ENCODE measurements at places on chromosomes 4 and X. TPM values are rescaled to one million over a fixed set of nuclear protein-coding genes. Genes with fewer than 3 reads are reported as not detected.

The GRIA2 gene
- total RNA-seq, result not detected

- H3K27ac ChIP-seq, result no peak overlapping the region
- peaks cover 2% of the 10 kb centered on the region for H3K27me3 ChIP-seq
- DNase-seq, result no peak
- no peaks in the 10 kb centered on the region for H3K4me1 ChIP-seq
Observed at GRCh38 chr4:164935363-164935762, 42.1 kb downstream of the TRIM61 start.

The CDKL2 gene
- total RNA-seq, result 0.14 TPM

DNA sequence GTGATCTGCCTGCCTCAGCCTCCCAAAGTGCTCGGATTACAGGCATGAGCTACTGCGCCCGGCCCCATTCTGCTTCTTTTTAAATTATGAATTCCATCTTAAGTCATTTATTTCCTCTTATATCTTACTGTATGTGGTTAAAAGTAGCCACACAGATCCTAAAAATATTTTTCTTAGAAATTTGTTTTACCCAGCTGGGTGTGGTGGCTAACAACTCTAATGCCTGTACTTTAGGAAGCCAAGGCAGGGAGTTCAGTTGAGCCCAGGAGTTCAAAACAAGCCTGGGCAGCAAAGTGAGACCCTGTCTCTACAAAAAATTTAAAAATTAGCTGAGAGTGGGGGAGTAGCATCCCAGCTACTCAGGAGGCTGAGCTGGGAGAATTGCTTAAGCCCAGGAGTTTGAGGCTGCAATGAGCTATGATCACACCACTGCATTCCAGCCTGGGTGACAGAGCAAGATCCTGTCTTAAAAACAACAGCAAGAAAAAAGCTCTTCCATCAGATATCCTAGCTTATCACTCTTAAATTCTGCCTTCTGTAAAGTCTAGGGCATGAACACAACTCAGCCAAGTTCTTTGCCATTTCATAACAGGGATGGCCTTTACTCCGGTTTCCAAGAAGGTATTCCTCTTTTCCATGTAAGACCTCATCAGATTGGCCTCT is 15.1 kb upstream of the AFF1 start:
- H3K4me3 ChIP-seq, result no peak overlapping the region
- no peak for DNase-seq
- no peak overlapping the region for H3K27ac ChIP-seq
- no peaks in the 10 kb centered on the region for H3K36me3 ChIP-seq
- H3K27me3 ChIP-seq, result no peaks in the 10 kb centered on the region

The ASB12 gene
- not detected for total RNA-seq

DNA sequence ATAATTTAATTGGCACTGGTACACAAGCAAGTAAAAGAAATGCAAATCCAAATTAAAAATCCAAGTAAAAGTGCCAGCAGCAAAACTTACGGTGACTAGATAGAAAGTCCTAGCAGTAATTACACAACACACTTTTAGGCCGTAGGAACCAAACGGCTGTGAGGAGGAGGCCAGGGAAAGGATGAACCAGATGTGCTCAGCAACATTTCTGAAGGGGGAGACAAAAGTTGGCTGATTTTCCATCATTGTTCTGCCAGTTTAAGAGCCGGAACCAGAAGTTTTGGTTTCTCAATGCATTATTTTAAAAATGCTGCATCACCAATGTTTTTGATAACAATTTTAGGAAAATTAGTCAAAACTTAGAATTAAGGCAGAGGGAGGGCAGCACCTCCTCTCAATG is 68.7 kb upstream of the ENPP6 start:
- peaks cover 26% of the 10 kb centered on the region for H3K4me1 ChIP-seq
- no peak for DNase-seq
- H3K27me3 ChIP-seq, result no peaks in the 10 kb centered on the region

DNA sequence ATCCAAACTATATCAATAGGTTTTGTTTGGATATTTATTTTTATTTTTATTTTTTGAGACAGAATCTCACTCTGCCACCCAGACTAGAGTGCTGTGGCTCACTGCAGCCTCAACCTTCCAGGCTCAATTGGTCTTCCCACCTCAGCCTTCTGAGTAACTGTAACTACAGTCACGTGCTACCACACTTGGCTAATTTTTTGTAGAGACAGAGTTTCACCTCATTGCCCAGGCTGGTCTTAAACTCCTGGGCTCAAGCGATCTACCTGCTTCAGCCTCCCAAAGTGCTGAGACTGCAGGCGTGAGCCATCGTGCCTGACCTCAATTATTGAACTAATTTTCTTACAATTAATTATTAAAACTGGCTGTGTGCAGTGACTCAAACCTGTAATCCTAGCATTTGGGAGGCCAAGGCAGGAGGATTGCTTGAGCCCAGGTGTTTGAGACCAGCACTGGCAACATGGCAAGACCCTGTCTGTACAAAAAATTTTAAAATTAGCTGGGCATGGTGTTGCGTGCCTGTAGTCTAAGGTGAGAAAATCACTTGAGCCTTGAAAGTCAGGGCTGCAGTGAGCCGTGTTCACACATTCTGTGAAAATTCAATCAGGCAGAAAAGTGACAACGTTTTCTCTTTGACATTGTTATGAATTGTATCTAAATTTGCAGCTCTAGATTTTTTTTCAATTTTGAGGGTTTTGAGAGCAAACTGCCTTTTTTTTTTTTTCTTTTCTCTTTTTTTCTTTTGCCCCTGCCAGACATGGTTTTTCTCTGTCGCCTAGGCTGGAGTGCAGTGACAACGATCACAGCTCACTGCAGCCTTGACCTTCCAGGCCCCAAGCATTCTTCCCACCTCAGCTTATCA is 66.0 kb downstream of the UBE2K start:
- no peak for DNase-seq
- no peak overlapping the region for H3K27ac ChIP-seq
- H3K4me3 ChIP-seq, result no peak overlapping the region
- H3K27me3 ChIP-seq, result no peaks in the 10 kb centered on the region
- H3K36me3 ChIP-seq, result peaks cover 23% of the 10 kb centered on the region

- no peak for DNase-seq
- H3K36me3 ChIP-seq, result no peaks in the 10 kb centered on the region
- no peaks in the 10 kb centered on the region for H3K4me1 ChIP-seq
Observed at GRCh38 chrX:49767236-49767635, 61.9 kb upstream of the PAGE4 start.

DNA sequence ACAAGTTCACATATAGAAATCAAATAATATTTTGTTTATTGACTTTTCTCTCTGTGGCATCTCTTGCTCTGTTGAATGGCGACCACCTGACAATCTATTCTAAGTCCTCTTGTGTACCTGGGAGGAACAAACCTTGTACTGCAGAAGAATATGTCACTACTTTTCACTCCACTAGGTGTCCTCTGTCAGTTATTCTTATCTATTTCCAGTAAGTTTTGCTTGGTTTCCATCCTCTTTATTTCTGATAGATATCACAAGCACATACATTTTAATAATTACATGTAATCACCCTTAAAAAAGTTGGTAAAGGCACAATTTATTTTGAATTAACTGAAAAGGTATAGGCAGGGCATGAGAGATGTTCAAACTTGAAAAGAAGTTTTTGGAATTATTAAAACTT is 238.4 kb downstream of the SNCA start:
- no peak overlapping the region for H3K27ac ChIP-seq
- H3K4me3 ChIP-seq, result no peak overlapping the region
- no peaks in the 10 kb centered on the region for H3K27me3 ChIP-seq
- DNase-seq, result no peak
- no peaks in the 10 kb centered on the region for H3K4me1 ChIP-seq

The DUX4 gene
- not detected for total RNA-seq

The CXCL13 gene
- total RNA-seq, result 1.2 TPM

GRCh38 chr4:82057990-82058544 is 315.7 kb downstream of the HNRNPD start:
- no peaks in the 10 kb centered on the region for H3K4me1 ChIP-seq
- H3K4me3 ChIP-seq, result no peak overlapping the region
- DNase-seq, result no peak
- H3K36me3 ChIP-seq, result no peaks in the 10 kb centered on the region
- H3K27me3 ChIP-seq, result no peaks in the 10 kb centered on the region

DNA sequence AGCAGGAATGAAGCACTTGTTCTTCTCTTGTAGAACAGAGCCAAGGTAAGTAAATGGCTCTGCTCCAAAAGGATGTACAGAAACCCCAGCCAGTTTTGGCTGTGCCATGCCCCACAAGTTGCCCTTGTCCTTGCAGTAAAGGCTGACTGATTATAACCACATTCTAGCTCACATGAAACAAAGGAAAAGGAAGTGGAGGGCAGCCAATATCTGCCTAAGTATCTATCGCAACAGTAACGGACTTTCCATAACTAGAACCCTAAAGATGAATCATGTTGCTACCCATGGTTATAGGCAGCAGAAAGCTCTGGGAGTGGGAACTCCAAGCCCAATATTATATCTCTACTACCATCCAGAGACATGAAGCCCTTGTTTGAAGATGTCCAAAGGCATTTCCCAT is 95.7 kb downstream of the COMMD8 start:
- no peaks in the 10 kb centered on the region for H3K36me3 ChIP-seq
- no peak overlapping the region for H3K27ac ChIP-seq
- no peak overlapping the region for H3K4me3 ChIP-seq
- no peaks in the 10 kb centered on the region for H3K27me3 ChIP-seq
- H3K4me1 ChIP-seq, result no peaks in the 10 kb centered on the region

The NSDHL gene
- total RNA-seq, result 63.6 TPM

The DMP1 gene
- not detected for total RNA-seq

The DMRTC1B gene
- total RNA-seq, result not detected

GRCh38 chr4:99734583-99735322 is 77.1 kb upstream of the C4orf54 start:
- no peak for DNase-seq
- H3K4me1 ChIP-seq, result peaks cover 2% of the 10 kb centered on the region
- H3K4me3 ChIP-seq, result no peak overlapping the region
- no peaks in the 10 kb centered on the region for H3K36me3 ChIP-seq

The MAGEA4 gene
- total RNA-seq, result not detected

GRCh38 chr4:714087-714486 is 8.5 kb downstream of the PCGF3 start:
- no peaks in the 10 kb centered on the region for H3K4me1 ChIP-seq
- no peak overlapping the region for H3K27ac ChIP-seq
- no peaks in the 10 kb centered on the region for H3K27me3 ChIP-seq
- H3K4me3 ChIP-seq, result no peak overlapping the region
- no peak for DNase-seq

DNA sequence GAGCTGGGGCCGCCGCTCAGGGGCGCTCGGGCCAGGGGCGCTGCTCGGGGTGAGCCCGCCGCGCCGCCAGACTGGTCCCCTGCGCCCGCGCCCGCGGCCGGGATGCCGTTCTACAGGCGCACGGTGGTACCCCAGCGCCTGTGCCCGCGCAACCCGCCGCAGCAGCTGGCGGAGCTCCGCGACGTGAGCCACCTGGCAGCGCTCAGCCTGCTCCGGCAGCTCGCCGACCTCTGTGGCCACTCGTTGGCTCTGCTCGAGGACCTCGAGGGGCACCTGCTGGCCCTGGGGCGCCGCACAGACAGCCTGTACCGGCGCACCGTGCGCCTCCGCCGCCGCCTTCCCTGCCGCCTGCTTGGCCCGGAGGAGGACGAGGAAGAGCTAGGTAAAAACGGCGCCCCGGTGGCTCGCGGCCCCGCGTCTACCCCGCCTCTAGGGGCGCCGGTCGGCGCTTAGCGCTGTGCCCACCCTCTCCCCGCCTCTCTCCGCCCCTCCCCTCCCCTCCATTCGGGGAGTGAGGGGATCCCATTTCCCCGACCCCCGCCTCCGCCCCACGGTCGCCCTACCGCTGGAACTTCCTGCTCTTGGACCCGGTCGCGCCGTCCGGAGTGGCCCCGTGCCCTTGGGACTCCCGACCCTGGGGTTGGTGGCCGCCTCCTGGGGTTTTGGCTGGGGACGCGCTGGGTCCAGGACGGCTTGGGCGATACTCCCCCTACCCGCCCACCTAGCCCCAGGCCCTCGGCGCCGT is 513 bp downstream of the NHSL2 start:
- no peak overlapping the region for H3K4me3 ChIP-seq
- no peaks in the 10 kb centered on the region for H3K4me1 ChIP-seq
- no peaks in the 10 kb centered on the region for H3K36me3 ChIP-seq
- DNase-seq, result no peak

- DNase-seq, result no peak
- H3K27me3 ChIP-seq, result no peaks in the 10 kb centered on the region
- H3K36me3 ChIP-seq, result no peaks in the 10 kb centered on the region
- H3K4me3 ChIP-seq, result no peak overlapping the region
- no peaks in the 10 kb centered on the region for H3K4me1 ChIP-seq
Observed at GRCh38 chrX:134706138-134706537, 47.9 kb upstream of the PLAC1 start.

- H3K4me3 ChIP-seq, result no peak overlapping the region
- no peak for DNase-seq
- H3K4me1 ChIP-seq, result no peaks in the 10 kb centered on the region
- H3K27me3 ChIP-seq, result no peaks in the 10 kb centered on the region
- no peaks in the 10 kb centered on the region for H3K36me3 ChIP-seq
Observed at GRCh38 chr4:127604949-127605709, 27.6 kb upstream of the INTU start.

DNA sequence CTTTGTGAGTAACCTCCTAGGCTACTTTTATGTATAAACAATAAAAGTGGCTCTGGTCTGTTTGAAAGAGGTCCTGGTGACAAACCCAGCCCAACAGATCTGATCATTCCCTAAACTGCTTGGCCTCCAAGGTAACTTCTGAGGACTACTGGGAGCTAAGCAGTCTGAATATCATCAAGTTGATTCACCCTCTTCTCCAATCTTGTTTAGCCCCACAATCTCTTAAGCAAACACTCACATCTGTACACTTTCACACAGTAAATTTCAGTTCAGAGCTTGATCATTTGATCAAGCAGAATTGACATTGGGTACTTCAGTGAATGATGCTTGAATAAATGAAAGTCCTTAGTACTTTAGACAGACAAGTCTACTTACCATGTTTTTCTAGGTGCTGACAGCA is 74.7 kb downstream of the HCCS start:
- no peak for DNase-seq
- no peak overlapping the region for H3K4me3 ChIP-seq
- no peaks in the 10 kb centered on the region for H3K36me3 ChIP-seq

DNA sequence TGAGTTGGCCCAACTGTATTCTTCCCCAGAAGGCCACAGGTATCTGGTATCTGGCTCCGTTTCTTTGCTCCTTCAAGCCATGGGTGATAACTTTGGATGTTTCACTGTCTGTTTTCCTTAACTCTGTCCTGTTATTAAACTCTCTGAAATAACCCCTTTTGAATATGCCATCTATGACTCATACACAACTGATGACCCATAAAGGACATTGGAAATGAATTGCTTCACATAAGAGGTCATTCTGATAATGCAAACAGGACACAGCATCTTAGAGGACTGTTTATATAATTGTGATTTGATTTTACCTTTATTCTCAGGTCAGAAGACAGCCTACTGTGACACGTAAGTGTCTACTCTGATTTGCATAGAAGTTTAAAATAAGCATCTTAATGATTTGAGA is 227.7 kb downstream of the VEGFC start:
- no peak overlapping the region for H3K27ac ChIP-seq
- H3K27me3 ChIP-seq, result no peaks in the 10 kb centered on the region
- no peaks in the 10 kb centered on the region for H3K36me3 ChIP-seq
- no peak for DNase-seq
- H3K4me3 ChIP-seq, result no peak overlapping the region
